Gastrocnemius medialis (tissue), 4 donors: ENCODE measurements at places on chromosomes 4 and X. TPM values are rescaled to one million over a fixed set of nuclear protein-coding genes. Genes with fewer than 3 reads are reported as not detected.

- DNase-seq: no peak
Observed at GRCh38 chr4:57426779-57427395, 316.7 kb upstream of the IGFBP7 start.

DNA sequence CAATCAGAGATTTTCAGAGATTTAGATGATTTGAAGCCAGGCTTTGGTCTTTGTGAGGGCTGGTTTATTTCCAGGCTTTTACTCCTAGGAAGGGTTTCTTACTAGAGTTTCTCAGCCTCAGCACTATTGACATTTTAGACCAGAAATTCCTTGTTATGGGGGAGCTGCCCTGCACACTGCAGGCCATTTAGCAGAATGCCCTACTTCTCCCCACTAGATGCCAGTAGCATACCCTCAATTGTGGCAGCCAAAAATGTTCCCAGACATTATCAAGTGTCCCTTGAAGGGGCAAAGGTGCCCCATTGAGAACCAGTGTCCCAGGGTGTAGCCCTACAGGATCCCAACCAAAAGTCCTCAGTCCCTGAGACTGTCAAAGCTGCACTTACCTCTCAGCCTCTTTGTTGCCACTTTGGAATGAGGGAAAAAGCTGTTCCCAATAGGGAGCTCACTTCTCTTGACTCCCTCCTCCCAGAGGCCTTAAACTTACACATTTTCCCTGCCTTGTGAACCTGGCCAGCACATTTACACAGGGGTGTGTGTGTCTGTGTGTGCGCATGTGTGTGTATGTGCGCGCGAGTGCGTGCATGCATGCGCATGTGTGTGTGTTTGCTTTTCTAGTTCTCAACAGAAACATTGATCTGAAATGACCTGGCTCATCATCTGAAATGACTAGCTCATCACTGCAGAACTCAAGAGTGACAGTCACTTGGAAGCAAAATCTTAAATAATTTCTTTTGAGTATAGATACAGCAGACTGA is 231.4 kb downstream of the QDPR start:
- DNase-seq: no peak

OPHN1 gene
- 6.2 TPM for total RNA-seq

- DNase-seq: no peak
Observed at GRCh38 chrX:70444326-70444945, at the start of gene DLG3. Gene DLG3 (plus strand): TSS chrX:70444835. CDS start chrX:70445202, 367 bp downstream.

SNCA gene
- 1.7 TPM for total RNA-seq

NR3C2 gene
- total RNA-seq: 9.5 TPM

DNA sequence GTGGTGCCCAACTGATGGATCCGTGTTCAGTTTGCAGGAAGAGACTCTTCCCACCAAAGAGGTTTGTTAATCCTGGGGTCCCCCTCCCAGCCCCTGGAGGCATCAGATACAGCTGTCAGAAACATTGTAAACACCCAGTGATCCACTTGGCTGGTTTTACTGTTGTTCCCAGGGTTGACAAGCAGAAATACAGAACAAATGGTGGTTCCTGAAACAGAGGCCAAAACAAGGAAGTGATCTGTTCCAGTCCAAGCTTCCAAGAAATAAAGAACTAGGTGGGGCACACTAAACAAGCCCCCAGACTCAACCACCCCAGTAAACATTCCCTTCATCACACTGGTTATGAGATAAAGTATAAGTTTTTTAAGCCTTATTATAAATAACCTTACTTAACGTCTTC is 1.4 kb downstream of the TMLHE start:
- no peak for DNase-seq

CC2D2A gene
- total RNA-seq: 1.1 TPM

ZCCHC18 gene
- total RNA-seq: not detected

MID1 gene
- 1.9 TPM for total RNA-seq

CD38 gene
- 3.0 TPM for total RNA-seq

- no peak for DNase-seq
Observed at GRCh38 chr4:75555294-75556164, at the start of gene ODAPH. Gene ODAPH (plus strand): TSS chr4:75556066. CDS start chr4:75556083, 17 bp downstream.

DNA sequence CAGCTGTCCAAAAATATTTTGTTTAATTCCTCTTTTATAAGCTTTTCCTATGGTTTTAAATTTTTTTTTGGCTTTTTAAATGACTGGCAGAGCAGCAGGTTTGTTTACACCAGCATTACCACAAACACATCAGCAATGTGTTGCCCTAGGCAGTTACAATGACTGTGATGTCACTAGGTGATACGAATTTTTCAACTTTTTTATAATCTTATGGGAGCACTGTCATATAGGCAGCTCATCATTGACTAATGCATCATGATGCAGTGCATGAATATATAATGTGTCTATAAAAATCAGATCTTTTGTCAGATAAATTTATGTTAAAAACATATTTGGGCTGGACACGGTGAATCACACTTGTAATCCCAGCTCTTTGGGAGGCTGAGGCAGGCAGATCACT is 231.6 kb upstream of the SLIT2 start:
- DNase-seq: no peak

GRCh38 chr4:81052119-81053068 is 21.9 kb downstream of the BMP3 start:
- DNase-seq: no peak

STARD8 gene
- 9.4 TPM for total RNA-seq

KIT gene
- total RNA-seq: 2.3 TPM

- DNase-seq: no peak
Observed at GRCh38 chr4:70943114-70943513, 40.9 kb downstream of the MOB1B start.

FRMD7 gene
- not detected for total RNA-seq

DNA sequence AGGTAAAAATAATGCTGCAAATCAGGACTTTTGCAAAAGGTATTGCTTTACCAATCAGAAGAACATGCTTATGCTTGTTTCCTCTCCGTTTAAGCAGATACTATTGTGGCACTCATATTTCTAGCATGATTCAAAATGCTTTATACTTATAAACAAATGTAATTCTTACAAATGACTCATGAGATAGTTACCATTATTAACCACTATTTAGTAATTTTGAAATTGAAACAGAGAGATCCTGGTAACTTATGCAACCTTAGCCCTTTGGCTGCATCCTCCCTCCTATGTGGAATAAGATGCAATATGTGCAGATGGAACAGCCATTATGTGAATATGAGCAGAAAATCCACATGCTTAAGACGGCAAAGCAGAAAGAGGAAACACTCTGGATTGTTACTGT is 164.7 kb downstream of the PCDH18 start:
- no peak for DNase-seq

PABPC4L gene
- not detected for total RNA-seq

SOD3 gene
- 7.7 TPM for total RNA-seq

DNA sequence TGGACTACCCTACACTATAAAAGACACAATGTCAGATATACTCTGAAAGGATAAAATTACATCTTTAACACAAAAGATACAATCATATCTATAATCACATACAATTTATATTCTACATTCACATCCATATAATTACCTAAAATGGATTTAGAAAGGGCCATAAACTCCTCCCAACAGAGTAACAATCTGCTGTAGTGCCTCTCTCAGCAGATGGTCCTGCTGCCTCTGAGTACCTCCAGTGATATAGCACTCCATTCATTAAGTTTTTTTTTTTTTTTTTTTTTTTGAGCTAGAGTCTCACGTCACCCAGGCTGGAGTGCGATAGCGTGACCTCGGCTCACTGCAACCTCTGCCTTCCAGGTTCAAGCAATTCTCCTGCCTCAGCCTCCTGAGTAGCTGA is 7.4 kb downstream of the ANKRD37 start:
- no peak for DNase-seq

DNA sequence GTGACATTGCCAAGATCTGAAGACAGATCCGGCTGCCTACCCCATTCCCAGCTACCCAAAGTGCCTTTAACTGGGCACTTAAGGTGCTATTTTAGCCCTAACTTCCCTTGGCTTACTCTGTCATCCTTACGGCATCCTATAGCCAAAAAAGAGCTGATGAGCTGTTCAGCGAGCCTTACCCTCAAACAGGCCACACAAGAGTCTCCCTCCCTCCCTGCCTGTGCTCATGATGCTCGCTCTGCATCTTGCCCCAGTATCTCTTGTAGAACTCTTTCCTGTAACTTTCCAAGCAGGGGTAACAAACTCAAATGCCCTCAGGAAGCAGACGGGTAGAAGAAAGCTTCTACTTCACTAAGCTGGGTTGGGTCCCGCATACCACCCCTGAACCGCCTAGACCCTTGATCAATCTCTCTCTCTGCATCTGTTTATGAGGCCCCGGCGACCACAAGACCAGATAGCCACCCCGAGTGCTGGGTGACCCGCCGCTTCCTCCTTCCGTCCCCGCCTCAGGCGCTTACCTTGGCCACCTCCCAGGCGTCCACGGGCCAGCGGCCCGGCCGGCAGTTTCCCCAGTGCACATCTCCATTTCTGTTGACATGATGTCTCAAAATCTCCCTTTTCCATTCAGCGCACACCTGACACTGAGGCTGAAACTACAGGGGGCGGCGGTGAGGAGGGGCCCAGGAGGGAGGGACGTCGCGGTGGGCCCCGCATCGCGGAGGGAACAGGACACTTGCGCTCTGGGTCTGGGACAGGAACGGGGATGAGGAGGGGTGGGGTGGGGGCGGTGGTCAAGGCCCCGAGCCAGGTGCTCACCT is 663 bp downstream of the CXorf38 start:
- no peak for DNase-seq

DNA sequence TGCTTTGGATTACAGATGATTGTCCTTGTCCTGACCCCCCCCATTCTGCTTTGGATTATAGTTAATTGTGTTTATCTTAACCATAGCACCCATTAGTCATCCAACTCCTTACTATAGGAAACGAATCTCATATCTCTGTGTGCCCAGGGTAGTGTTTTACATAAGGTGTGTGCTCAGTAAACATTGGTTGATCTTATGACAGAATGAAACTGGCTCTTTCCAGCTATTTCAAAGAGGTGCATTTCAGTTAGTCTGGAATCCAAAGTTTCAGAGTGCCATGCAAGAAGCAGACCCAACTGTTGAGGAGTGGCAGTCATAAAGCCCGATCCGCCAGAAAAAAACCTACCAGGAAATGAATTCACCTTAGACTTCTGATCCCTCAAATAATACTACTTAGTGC is 14.7 kb downstream of the TRIM2 start:
- DNase-seq: no peak

GRCh38 chr4:153489856-153490558 is 23.8 kb downstream of the TMEM131L start:
- no peak for DNase-seq

MFAP3L gene
- 4.3 TPM for total RNA-seq

DNA sequence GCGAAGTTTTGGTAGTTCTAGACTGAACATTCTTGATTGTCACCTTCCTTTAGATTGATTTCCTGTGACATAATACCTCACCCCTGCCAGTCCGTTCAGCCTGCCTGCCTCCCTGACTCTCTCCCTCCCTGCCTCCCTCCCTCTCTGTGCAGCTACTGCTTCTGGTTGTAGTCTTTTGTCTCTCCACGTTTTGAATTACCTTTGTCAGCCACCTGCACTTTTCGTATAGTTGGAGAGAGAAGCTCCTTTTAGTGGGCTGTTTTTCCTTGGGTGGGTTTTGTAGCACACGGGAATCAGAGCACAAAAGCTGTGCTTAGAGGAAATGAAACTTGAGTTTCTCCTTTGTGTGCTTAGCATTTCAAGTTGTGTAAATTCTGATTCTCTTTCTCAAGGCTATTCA is 32.6 kb upstream of the MSMO1 start:
- no peak for DNase-seq

DNA sequence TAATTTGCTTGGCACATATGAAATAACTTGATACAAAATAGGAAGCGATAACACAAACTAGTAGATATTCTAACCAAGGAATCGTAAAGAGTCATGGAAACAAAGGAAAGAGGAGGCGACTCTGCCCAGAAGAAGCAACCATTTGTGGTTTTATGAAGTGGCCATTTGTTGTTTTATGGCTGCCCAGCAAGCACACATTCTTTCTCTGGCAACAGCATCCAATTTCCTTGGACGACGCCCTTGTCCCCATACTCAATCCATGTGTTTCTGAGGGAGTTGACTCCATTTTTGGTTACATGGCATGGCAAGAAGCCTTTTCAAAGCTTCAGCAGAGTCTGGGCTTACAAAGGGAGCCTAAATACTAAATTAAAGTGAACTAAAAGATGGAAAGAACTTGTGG is 295.1 kb downstream of the INPP4B start:
- DNase-seq: no peak

- no peak for DNase-seq
Observed at GRCh38 chrX:64739792-64740378, 236.4 kb downstream of the ZC4H2 start.

- no peak for DNase-seq
Observed at GRCh38 chr4:13059019-13059418, 425.1 kb downstream of the RAB28 start.

NAP1L3 gene
- not detected for total RNA-seq

- no peak for DNase-seq
Observed at GRCh38 chrX:77925764-77926163, 15.3 kb downstream of the ATP7A start.

DNA sequence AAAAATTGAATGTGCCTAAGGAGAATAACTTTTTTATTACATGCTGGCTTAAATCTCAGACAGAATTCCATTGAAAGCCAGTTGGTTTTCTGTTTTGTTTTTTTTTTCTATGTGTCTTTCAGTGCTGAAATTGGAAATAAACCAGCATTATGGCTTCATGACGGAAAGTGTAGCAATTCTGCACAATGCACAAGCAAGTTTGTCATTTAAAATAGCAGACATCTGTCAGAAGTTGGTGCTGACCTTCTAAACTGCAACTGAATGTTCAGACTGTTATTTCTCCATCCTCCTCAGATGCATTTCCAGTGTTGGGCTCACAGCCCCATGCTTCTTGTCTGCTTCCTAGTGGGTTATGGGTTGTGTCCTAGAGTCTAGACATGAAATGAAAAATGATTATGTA is 107.2 kb upstream of the LIMCH1 start:
- DNase-seq: no peak

DNA sequence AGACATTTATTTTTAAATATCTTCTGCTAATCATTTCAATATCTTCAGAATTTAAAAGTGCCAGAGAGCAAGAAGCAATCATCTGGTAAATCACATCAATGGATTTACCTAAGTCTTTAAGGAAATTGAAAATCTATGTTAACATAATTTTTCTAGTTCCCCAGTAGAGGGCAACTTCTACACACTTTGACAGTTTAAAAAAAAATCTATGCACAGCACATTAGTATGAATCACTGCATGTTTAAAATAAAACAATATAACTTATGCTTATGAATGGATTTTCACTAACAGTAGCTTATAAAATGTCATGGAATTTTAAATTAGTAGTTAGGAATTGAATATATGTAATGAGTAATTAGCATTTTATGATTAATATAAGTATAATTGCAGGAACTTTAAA is 126.5 kb downstream of the REELD1 start:
- DNase-seq: no peak

DNA sequence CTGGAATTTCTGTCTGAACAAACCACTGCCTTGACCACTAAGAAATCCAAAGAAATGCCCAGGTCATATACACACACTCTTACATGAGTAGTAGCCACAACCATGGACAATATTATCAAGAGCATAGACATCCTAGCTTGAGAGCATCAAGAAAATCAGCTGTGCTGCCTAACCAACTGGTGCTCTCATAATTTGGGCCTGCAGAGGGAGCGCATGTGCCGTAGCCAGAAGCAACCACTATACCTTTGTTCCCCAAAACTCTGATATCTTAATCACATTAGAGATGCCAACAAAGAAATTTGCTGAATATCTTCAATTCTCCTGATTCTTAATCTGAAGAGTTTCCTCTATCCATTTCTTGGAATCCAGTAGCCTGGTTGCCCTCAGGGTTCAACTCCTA is 163.6 kb downstream of the ZNF674 start:
- DNase-seq: no peak

FAM47E gene
- 0.56 TPM for total RNA-seq

HELT gene
- not detected for total RNA-seq

- no peak for DNase-seq
Observed at GRCh38 chr4:8741513-8742226, 130.0 kb downstream of the HMX1 start.

GRCh38 chr4:112378858-112379257 is 81.7 kb downstream of the ALPK1 start:
- DNase-seq: no peak
